ENCODE measurements at places on chromosomes 7 and 10. TPM values are rescaled to one million over a fixed set of nuclear protein-coding genes. Genes with fewer than 3 reads are reported as not detected.

TUBAL3 gene
- total RNA-seq: 1.9 TPM

H2BK1 gene
- not detected for total RNA-seq

CDC14C gene
- not detected for total RNA-seq

CPEB3 gene
- total RNA-seq: 3.8 TPM

HABP2 gene
- total RNA-seq: 0.29 TPM

FEZF1 gene
- total RNA-seq: not detected
